CD4-positive, alpha-beta T cell treated with Interleukin-6 at 100 ng/mL for 8 hours (primary cell): ENCODE measurements at places on chromosomes 13 and 19.
A peak's percentile ranks its signal among the peaks of the same experiment; 100 is the strongest.

GRCh38 chr19:15091918-15092753, 10.1 kb downstream of the OR1I1 start:
- peak; percentile 66 for DNase-seq

DNA sequence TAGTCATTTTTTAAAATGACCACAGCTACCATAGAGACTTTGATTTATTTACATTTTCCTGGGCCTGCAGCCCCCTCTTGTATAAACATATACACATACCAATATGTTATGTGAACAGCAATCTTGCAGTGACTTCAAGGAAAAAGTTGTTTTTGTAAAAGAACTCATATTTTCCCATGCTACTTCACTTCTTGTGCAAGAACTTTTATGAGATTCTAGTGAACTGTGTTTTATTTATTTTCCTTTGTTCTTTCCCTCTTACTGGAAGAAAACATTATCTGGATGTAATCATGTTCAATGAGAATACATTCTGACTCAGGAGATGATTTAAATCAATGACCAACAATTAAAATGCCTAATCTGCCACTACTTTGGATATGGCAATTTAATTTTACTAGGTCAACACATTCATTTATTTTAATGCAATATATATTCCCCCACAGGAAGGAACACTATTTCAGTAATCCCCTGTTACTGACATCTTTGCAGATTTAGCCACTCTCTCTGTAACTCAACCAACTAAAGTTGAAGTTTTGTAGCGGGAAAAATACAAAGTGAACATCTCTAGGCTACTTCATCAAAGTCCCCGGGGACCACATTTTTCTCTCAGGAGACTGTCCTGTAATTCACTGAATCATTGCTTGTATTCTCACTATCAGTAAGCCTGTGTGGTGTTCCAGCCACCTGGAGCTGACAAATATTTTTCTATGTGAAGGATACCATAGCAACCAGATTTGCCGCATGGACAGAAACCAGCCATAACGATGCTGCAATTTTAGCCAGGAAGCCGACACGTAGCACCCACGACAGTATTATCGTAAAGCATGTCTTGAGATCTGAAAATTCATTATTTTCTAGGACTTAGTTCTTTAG, 90.5 kb downstream of the STARD13 start:
- no peak for DNase-seq

DNA sequence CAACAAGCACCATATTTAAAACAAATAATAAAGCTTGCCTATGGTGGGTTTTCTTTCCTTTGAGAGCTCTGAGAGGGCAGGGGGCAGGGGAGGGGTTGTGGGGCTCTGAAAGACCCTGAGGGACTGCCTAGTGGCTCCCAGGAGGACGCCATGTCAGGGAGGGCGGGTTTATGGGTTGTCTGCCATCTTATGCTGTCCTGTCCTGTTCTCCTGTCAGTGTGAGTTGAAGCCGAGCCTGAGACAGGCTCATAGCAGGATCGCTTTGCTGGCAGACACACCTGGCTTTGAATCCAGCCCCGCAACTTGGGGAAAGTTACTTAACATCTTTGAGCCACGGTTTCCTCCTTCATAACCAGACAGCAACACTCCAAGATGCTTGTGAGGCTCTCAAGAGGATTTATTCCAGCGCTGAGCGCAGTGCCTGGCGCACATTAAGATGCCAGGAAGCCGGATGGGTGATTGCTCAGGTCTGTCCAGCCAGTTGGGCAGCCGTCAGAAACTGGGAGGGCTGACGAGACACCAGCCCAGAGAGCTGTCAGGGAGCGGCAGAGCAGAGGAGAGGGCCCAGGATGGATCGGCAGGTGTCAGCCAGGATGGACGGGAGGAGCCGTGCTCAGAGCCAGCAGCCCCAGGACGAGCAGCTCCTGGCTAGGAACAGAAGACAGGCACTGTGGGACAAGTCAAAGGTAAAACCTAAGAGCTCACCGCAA, 36.8 kb upstream of the C1QTNF9 start:
- no peak for DNase-seq

DNA sequence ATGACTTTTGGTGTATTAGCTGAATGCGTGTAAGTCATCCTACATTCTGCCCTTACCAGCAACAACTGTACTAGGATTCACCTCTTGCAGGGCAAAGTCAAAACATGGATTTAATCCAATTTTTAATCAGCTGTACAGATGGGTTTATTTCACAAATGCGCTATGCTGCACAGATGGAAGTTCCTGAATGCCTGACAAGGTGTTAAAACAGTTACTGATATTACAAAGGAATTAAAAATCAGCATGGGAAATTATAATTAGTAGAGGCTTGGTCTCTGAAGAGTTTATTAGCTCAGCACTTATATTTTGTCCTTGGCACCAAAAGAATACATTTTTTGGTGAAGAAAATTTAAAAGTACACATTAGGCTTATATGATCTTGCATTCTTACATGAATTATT, 448.9 kb downstream of the PCDH9 start:
- no peak for DNase-seq

DNA sequence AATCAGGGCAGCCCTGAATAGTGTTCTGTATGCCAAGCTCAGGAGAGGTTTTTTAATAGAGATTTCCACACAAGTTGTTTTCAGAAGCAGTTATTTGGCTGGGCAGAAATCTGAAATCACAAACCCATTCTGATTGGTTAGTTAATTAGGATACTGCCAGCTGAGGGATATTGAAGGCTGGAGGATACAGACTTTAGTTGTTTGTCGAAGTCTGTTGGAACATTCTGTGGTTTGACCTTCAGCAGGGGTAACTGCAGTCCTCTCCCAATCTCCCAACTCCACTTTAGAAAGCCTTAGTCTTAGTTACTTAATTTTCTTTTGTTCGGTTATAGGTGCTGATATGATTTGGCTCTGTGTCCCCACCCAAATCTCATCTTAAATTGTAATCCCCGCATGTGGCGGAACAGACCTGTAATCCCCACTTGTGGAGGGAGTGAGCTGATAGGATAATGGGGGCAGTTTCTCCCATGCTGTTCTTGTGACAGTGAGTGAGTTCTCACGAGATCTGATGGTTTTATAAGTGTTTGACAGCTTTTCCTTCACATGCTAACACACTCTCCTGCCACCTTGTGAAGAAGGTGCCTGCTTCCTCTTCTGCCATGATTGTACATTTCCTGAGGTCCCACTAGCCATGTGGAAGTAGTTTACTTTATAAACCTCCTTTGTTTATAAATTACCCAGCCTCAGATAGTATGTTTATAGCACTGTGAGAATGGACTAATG, 169.2 kb downstream of the GPC5 start:
- DNase-seq = no peak
